GM12892 (cell line): ENCODE measurements at places on chromosomes 12 and 14.

GRCh38 chr12:39763890-39764169 is 144.2 kb upstream of the ABCD2 start:
- DNase-seq = no peak

GRCh38 chr14:55127460-55127951 is 1.5 kb upstream of the LGALS3 start:
- DNase-seq = no peak

GRCh38 chr14:51552768-51553404 is 98.8 kb upstream of the FRMD6 start:
- no peak for DNase-seq

DNA sequence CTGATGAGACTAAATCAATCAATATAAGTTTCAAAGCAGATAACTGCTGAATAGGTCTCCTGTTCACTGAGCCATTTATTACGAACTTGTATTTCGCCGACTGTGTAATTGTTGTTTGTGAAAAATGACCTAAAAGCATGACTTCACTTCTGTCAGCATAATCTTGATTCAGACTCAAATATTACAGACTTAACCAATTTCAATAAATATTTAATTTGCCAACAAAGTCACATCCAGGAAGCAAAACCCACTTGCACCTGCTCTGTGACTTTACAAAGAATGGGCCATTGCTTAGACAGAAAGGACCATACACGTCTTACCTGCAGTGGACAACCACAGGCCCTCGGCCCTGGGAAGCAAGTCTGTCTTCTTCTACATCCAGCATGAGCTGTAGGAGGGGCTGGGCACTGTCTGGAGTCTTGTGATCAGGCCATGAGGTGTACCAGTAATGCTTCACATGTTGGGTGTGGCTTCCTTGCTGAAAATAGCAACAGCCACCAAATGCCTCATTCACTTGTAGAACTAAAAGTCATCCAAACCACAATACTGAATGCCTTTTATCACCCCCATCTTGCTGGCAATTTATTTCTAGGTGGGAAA is 23.5 kb upstream of the PTPRB start:
- DNase-seq = no peak

GRCh38 chr12:1474574-1475153 is 119.7 kb downstream of the FBXL14 start:
- no peak for DNase-seq

DNA sequence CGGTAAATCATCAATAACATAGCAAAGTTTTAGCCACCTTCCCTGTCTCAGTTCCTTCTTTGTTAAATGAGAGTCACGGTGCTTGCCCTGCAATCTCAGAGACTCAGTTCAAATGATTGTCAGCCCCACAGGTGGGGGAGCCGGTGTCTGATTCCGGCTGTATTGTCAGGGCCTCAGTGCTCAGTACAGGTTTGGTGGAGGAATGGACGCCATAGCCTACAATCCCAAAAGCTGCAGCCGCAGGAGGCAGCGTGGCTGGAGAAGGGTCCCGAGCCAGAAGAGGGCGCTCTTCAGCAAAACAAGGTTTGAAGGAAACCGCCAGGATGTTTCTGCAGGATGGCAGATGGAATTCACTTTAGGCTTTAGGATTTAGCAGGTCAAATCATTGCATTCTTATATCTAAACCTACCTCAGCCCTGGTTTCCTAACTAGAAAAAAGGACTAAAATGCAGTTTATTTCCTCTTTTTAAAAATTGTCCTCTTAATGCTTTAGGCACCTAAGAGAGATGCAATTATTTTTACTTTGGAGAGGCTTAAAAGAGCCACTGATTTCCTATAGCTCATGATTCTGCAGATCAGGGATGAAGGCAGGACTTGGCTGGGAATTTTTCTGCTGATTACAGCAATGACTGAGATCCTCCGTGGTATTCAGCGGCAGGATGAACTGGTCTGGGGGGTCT is 29.2 kb downstream of the FOS start:
- peak; percentile 36 for DNase-seq

GRCh38 chr12:59386236-59386635 is 209.6 kb upstream of the SLC16A7 start:
- no peak for DNase-seq

DNA sequence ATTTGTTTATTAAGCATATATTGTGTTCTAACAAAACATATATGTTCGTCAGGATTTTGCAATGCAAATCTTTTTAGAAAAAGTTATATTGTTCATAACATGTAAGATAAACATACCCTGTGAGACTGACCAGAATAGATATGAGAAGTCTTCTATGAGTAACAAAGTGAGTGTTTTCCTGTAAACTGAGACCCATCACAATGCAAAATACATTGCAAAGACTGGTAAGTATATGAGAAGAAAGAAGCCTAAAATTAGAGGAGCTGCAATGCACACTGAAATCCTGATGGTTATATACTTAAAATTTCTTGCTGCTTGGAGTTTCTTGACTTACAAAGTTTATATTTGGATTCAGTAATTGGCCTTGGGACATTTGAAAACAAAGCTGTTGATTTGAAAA is 6.0 kb downstream of the HMGA2 start:
- no peak for DNase-seq

GRCh38 chr14:47189911-47190484 is 485.4 kb downstream of the MDGA2 start:
- no peak for DNase-seq

- no peak for DNase-seq
Observed at GRCh38 chr12:84135586-84136279, 776.9 kb downstream of the SLC6A15 start.

GRCh38 chr12:44574586-44574985 is 301.5 kb downstream of the NELL2 start:
- no peak for DNase-seq

- no peak for DNase-seq
Observed at GRCh38 chr14:24965578-24965933, 84.4 kb downstream of the STXBP6 start.

- no peak for DNase-seq
Observed at GRCh38 chr12:75694534-75695268, 183.3 kb upstream of the KRR1 start.

DNA sequence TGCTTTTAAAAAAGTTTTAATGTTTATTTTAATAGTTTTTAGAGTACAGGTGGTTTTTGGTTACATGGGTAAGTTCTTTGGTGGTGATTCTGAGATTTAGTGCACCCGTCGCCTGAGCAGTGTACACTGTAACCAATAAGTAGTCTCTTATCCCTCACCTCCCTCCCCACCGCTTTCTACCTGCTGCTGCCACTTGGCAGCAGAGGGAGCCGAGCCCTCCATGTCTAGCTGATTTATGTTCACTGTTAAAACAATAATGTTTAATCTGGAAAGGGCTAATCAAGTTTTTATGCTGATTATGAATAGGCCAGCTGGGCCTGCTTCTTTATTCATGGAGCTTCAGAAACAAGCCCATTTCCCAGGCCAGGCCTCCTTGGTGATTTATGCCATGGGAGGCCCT is 73.1 kb downstream of the ADCK1 start:
- DNase-seq = no peak

DNA sequence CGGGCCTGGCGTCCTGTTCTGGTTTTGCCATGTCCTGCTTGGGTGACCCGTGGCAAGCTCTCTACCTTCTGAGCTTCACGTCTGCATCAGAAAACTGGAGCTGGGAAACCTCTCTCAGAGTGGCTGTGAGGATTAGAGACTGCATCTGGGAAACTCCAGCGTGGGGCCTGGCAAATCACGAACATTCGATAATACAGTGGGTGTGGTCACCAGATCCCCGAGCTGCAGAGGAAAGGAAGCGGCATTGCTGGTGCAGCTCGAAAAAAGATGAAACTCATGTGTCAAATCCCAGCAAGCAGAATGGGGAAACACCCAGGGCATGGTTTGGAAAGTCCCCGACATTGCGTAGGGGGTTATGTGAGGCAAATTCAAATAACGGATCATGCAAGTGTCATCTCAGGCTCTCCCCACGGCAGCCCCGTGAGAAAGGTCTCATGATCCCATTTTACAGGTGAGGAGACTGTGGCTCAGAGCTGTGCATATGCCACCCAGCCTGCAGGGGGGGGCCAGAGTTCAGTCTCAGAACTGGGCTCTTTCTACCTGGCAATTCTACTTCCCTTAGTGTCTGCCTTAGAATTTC is 98.1 kb upstream of the VRK1 start:
- DNase-seq = peak; percentile 40

DNA sequence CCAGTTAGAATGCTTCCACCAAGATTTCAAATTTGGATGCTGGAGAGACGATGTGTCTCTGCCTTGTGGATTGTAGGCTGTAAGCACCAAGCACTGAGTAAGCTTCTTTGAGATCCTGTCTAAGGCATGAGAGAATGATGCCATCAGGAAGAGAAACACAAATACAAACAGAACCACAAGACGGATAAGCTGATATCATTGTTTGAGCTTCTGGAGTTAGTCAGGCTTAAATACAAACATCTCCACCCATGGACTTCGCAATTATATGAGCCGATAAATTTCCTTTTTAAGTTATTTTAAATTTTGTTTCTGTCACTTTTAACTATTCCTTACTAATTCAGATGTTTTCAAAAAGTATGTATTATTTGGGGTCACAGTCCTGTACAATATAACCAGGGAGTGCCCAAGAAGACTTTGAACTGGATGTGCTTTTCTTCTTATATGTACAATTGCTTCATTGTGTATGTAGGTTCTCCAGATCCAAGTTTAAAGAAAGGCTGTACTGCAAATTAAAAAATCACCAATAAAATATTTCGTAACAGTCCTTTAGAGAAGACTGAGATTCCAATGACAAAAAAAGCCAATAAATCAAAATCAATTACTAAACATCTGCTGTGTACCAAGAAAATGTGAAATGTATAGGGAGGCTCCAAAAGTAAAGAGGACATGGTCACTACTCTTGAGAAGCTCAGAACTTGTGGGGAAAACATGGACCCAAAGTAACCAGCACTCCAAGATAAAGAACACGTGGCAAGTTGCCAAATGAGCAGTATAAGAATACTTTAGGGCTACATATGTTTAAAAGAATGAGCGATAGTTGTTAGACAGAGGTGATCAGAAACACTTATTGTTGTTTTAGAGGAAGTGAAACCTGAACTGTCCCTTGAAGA is 274.1 kb downstream of the ADAMTS20 start:
- no peak for DNase-seq

GRCh38 chr12:112939761-112940381 is 1.6 kb downstream of the OAS3 start:
- peak; percentile 44 for DNase-seq

DNA sequence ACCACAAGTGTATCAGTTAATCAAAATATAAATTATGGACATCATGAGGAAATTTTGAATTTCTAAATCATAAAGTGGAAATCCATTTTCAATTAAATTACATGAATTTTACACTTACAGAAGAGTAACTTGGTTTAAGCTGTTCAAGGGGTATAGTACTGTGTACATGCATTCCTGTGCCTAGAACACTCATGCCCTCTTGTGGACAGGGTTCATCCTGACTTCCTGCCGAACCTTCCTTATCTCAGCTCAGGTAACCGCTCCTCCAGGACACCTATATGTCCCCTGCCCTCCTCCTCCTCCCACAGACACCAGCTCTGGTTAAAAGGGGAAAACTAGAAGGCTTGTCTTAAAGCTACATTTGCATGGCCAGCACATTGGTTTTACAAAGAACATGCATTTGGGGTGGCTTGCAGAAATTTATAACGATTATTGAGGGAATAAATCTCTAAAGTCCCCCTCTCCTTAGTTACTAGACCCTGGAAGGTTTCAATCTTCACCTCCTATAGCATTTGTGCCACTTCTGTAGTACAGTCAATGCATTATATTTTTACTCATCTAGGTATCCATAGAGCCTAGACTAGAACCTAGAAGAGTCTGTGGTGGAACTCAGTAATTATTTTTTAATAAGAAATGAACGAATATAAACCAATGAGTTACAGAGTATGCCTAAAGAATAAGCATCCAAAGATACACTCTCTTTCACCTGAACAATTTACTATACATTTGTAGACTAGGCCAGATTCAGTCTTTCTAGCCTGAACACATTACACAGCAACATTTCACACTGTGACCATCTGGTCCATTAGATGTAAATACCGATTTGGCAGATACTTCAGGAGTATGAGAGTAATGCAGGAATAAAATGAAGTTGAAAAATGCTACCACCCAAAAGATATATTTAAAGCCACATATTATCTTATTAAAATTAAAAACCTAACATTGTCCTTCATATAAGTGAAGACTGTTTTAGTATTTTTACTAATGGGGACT is 345.6 kb downstream of the PAWR start:
- DNase-seq = peak; percentile 2

- DNase-seq = no peak
Observed at GRCh38 chr14:99148131-99148530, 123.9 kb downstream of the BCL11B start.

- DNase-seq = peak; percentile 36
Observed at GRCh38 chr12:32302218-32303173, 96.9 kb upstream of the FGD4 start.

DNA sequence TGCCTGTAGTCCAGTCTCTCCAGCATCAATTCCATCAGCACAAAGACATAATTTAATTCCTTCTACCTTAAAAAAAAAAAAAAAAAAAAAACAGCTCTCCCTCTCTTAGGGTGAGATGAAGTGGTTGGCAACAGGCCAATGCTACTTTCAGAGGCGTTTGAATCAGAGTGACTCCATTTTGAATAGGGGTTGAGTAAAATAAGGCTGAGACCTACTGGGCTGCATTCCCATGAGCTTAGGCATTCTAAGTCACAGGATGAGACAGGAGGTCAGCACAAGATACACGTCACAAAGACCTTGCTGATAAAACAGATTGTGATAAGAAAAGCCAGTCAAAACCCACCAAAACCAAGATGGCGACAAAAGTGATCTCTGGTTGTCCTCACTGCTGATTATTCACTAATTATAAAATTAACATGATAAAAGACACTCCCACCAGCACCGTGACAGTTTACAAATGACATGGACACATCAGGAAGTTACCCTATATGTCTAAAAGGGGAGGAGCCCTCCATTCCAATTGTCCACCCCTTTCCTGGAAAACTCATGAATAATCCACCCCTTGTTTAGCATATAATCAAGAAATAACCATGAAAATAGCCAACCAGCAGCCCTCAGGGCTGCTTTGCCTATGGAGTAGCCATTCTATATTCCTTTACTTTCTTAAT is 6.9 kb upstream of the TCL1B start:
- no peak for DNase-seq

DNA sequence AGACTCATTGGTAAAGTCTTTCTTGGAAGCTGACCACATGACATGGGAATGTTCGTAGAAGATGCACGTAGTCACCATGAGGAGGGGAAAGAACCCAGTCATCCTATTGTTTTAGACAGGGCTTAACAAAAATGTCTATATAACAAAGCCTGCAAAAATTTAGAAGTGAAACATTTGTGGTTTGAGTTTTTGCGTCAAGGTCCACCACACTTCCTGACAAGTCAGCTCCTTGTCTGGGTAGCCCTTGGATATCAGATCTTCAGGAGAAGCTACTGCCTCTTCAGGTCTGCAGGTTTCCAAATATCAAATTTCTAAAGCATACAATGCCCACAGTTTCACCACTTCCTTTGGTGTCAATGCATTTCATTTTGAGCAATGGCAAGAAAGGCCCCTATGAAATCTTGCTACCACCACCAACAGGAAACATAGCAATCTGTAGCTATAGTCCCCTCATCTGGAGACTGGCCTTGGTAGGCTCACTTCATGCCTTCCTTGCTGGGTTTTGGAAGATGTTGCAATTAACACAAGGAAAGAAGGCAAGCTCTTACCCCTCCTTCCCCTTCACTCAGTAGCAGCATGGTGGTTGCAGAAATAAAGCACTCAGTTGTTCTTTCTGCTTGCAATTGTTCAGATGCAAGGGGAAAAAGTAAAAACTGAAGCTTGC is 235.2 kb downstream of the PCNX1 start:
- no peak for DNase-seq

GRCh38 chr14:93230539-93230938 is 23.5 kb downstream of the UBR7 start:
- no peak for DNase-seq

GRCh38 chr14:74531006-74531405 is 37.4 kb downstream of the ISCA2 start:
- DNase-seq = no peak

GRCh38 chr12:89250636-89251035 is 101.7 kb downstream of the DUSP6 start:
- DNase-seq = no peak
